ENCODE measurements at places on chromosomes 7 and 10. TPM values are rescaled to one million over a fixed set of nuclear protein-coding genes. Genes with fewer than 3 reads are reported as not detected.

GRCh38 chr7:99579956-99580777 is 17.9 kb upstream of the TMEM225B start:
- H3K27ac ChIP-seq, result no peak overlapping the region
- H3K27me3 ChIP-seq, result no peaks in the 10 kb centered on the region
- DNase-seq, result no peak

The CCL24 gene
- polyA plus RNA-seq, result 1.6 TPM

DNA sequence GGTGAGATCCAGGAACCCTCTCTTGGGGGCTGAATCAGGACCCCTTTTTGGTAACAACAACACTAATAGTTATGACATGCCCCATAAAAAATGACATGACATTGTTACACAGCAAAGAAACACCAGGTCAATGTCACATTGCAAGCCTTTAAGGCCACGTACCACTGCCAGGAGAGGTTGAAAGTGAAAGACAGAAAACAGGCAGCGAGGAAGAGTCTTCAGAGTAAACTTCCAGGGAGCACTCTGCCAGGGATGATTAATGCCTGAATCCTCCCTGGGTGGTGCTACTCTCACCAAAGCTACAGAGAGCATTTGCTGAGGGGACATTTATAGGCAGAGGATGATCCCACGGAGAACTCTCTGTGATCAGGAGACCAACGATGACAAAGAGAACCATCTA is 551.6 kb downstream of the CALN1 start:
- no peaks in the 10 kb centered on the region for H3K4me1 ChIP-seq
- DNase-seq, result no peak
- H3K27ac ChIP-seq, result no peak overlapping the region
- H3K36me3 ChIP-seq, result no peaks in the 10 kb centered on the region
- H3K4me3 ChIP-seq, result no peak overlapping the region

- H3K4me1 ChIP-seq, result no peaks in the 10 kb centered on the region
- H3K36me3 ChIP-seq, result no peaks in the 10 kb centered on the region
- DNase-seq, result no peak
- H3K27ac ChIP-seq, result no peak overlapping the region
- H3K27me3 ChIP-seq, result no peaks in the 10 kb centered on the region
- H3K4me3 ChIP-seq, result no peak overlapping the region
Measured at GRCh38 chr7:70017357-70017756, 419.1 kb downstream of the AUTS2 start.

All from liver (tissue), 10 donors.